RPMI7951 (cell line): ENCODE measurements at places on chromosomes 2 and 18. TPM values are rescaled to one million over a fixed set of nuclear protein-coding genes. Genes with fewer than 3 reads are reported as not detected.

- peak; percentile 5 for DNase-seq
Measured at GRCh38 chr2:119076713-119077112, 81.8 kb downstream of the C1QL2 start.

DNA sequence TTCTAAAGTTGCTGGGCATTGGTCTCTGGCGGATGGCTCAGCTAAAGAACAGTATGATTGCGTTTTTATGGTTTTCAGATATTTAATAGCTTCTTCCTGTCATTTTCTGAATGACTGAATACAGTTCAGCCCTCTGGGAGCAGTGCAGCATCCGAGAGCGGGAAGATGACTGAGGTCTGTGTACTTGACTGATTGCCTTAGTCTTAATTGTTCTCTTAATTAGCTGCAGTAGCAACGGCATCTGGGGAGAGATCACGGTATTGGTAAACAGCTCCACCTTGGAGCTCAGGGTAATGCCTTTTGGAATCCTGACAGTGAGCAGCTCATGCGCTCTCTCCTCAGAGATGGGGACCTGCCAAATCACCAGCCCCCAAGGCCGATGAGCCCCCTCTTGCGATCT is 481.4 kb upstream of the SPRED2 start:
- DNase-seq: no peak

The EFHD1 gene
- total RNA-seq: 1.2 and 1.7 TPM in 2 replicates

DNA sequence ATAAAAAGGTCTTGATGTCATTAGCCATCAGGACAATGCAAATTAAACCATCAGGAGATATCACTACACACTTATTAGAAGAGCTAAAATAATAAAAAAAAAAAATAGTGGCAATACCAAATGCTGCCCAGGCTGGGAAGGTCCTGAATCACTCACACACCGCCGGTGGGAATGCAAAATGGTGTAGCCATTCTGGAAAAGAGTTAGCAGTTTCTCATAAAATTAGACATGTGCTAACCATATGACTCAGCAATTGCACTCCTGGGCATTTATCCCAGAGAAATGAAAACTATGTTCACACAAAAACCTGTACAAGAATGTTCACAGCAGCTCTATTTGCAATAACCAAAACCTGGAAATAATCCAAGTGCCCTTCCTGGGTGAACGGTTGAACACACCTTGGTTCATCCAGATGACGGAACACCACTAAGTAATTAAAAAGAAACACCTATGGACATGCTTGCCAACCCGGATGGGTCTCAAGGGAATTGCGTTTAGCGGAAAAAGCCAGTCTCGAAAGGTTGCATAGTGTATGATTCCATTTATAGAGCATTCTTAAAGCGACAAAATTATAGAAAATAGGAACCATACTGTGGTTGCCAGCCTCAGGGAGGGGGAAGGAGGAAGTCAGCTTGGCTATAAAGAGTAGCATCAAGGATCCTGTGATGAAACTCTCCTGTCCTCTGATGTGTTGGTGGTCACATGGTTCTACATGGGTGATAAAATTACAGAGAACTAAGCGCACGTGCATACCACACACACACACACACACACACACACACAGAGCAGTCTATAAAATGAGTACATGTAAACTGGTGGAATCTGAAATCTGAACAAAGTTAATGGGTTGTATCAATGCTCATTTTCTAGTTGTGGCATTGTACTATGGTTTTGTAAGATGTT is 4.6 kb downstream of the MBP start:
- peak; percentile 92 for DNase-seq

DNA sequence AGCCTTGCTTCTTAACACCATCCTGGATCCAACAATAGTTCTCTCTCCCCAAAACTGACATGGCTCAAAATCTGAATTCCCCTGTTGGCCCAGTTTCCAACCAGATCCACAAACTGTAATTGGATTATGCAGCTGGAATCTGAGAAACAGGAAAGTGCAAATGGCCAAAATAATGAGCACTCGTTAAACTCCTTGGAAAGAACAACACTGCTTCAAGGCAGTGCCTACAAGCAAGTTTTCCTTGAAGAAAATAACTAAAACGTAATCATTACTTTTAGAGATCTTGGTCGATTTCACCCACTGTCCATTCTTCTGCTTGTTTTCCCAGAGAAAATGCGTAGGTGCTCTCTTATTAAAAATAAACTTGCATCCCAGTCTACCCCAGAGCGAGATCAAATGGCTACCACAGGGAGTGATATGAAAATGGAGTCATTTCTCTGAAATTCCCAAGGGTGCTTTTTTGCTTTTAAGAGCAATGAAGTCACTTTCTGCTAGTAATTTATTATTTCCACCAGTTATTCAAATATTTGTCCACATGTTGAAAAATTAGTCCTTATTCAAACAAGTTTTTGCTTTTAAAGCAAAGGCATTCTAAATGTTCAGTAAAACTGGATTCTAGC is 264.2 kb downstream of the C1D start:
- DNase-seq: no peak

- peak; percentile 46 for DNase-seq
Measured at GRCh38 chr2:11446733-11447248, 19.2 kb downstream of the E2F6 start.

- DNase-seq: no peak
Measured at GRCh38 chr2:74367789-74368188, 12.3 kb downstream of the DCTN1 start.

DNA sequence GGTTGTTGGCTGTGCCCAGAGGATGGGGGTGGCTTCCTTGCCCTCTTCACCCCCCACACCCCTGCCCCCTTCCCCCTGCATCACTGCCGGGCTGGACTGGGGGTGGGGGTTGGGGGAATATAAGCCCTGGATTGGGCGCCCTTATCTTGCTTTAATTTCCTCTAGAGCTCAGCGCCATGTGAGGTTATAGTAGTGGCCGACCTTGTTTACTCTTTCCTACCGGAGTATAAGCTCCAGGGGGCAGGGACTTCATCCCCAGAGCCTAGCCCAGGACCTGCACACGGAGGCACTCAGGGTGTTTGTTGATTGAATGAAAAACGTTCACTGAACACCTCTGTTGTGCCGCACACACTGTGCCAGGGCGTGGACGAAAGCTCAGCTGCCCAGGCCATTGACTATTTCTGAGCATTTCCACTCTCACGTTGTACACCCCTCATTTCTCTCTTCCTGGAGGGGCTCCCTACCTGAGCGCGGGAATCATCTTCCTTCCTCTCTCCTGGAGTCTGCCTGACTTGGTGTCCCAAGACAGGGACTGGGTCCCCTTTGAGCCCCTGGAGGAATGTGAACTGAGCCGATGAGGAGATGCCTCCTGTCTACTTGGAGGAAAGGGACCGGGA is 9.3 kb upstream of the SPATA3 start:
- no peak for DNase-seq

GRCh38 chr2:80335411-80335810 is 30.9 kb upstream of the LRRTM1 start:
- DNase-seq: no peak

DNA sequence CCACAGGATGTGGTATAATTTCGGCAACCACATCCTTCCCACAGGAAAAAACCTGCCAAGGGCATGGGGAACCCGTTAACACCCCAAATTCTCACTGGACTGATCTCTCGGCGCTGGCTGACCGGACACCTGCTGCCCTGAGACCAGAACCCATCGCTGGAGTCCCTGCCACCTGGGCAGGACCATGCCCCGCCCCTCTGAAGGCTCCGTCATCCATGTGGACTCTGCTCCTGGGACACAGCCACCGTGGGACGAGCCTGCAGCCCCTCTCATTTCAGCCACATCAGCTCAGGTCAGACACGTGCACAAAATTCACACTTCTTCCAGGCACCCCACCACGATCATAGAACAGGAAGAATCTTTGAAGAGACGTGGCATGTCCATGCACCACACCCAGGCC is 108.2 kb downstream of the ZNF516 start:
- DNase-seq: no peak

The SAP130 gene
- total RNA-seq: 12.2 and 19.1 TPM in 2 replicates

DNA sequence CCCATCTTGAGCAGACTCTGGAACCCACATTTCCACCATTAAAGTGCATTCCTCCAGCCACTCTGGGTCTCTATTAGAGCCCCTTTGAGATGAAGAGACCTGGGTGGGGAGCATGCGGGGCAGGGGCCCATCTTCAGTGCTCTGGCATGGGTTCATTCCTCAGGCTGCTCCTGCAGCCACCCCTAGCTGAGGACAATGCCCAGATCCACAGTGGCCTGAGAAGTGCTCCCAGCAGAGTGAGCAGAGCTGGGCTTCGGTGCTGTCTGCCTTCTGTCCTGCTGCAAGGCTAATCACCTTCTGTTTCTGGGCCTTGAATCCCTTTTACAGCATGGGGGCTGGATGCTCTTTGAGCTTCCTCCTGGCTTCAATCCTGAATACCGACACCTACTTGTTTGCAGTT is 169.8 kb downstream of the TRIM43 start:
- no peak for DNase-seq

GRCh38 chr2:239370403-239370802 is 30.4 kb downstream of the HDAC4 start:
- peak; percentile 6 for DNase-seq

The TSN gene
- total RNA-seq: 75.6 and 77.5 TPM in 2 replicates

- no peak for DNase-seq
Measured at GRCh38 chr2:32699151-32699550, 71.3 kb downstream of the TTC27 start.

GRCh38 chr18:23207191-23207955 is 72.1 kb downstream of the CABLES1 start:
- DNase-seq: no peak

The ALPP gene
- not detected in 2 replicates for total RNA-seq

- DNase-seq: peak; percentile 54
Measured at GRCh38 chr18:23563377-23564043, 22.8 kb downstream of the NPC1 start.

DNA sequence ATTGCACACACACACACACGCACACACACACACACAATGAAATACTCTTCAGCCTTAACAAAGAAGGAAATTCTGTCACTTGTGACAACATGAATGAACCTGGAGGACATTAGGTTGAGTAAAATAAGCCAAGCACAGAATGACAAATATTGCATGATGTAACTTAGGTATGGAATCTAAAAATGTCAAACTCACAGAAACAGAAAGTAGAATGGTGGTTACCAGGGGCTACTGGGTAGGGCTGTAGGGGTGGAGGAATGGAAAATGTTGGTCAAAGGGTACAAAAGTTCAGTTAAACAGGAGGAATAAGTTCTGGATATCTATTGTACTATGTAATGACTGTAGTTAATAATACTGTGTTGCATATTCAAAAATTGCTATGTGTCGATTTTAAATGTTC is 29.5 kb downstream of the SCN2A start:
- DNase-seq: no peak

The CHRNA1 gene
- 7.5 and 10.6 TPM in 2 replicates for total RNA-seq

GRCh38 chr2:145096582-145096981 is 576.7 kb upstream of the ZEB2 start:
- peak; percentile 68 for DNase-seq

DNA sequence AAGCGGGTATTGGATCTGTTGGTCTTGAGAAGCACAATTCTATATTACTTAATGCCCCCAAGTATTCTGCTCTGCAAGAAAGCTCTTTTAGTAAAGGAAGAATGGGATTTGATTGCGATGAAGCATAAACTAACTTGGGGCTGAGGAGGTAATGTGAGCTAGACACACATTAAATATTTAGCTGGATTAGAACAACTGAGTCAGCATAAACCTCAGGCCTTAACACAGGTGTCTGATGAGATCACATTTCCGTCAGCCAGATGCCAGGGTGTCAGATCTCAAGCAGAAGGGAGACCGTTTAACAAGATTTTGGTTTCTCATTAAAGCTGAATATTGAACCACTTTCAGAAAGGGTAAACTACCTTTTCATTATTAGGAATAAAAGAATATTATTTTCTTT is 94.5 kb downstream of the GYPC start:
- DNase-seq: no peak

The CRYGC gene
- total RNA-seq: not detected in 2 replicates

The SPP2 gene
- not detected in 2 replicates for total RNA-seq

GRCh38 chr18:33578518-33579348 is 714 bp downstream of the ASXL3 start:
- DNase-seq: no peak

The CDK5R2 gene
- 0.12 and 0.20 TPM in 2 replicates for total RNA-seq

The CABYR gene
- total RNA-seq: 9.7 and 15.6 TPM in 2 replicates

DNA sequence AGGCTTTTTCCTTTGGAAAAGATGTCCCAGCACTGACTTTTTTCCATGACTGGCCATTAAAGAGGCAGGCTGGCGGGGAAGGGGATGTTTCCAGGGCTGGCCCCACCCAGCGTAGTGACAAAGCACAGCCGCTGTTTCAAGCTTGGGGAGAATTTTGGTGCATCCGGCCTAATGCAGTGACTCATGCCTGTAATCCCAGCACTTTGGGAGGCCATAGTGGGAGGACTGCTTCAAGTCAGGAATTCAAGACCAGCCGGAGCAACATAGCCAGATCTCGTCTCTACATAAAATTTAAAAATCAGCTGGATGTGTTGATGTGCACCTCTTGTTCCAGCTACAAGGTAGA is 78.0 kb upstream of the SH3BP4 start:
- DNase-seq: peak; percentile 87

The AQP12A gene
- not detected in 2 replicates for total RNA-seq

GRCh38 chr2:156190517-156190916 is 142.0 kb downstream of the NR4A2 start:
- no peak for DNase-seq

- DNase-seq: no peak
Measured at GRCh38 chr2:21763501-21763900, 639.7 kb downstream of the TDRD15 start.

The HOXD3 gene
- 1.6 and 2.1 TPM in 2 replicates for total RNA-seq

DNA sequence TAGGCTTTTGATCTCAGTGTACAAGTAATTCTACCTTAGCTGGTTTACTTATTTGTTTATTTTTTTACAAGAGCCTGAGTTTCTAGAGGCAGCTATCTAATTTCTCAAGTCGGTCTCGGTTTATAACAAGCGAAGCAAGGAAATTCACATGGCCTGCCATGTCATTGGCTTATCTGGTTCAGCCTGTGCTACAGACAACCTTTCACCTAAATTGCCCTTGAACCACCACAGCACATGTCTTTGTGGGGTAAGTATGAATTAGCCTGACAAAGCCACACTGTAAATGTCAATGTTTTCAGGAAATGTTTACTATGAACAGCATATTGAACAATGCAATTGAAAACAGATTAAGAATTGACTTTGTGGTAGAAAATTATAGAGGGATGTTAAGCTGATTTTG is 167.1 kb downstream of the PID1 start:
- DNase-seq: no peak

GRCh38 chr2:129812071-129812470 is 167.4 kb upstream of the RAB6C start:
- no peak for DNase-seq

The TXNDC2 gene
- 0.10 and 0.12 TPM in 2 replicates for total RNA-seq

GRCh38 chr2:118671701-118672454 is 175.6 kb downstream of the EN1 start:
- DNase-seq: no peak
